IPS-NIHi11 (cell line): ENCODE measurements at places on chromosomes 7 and 10.

DNA sequence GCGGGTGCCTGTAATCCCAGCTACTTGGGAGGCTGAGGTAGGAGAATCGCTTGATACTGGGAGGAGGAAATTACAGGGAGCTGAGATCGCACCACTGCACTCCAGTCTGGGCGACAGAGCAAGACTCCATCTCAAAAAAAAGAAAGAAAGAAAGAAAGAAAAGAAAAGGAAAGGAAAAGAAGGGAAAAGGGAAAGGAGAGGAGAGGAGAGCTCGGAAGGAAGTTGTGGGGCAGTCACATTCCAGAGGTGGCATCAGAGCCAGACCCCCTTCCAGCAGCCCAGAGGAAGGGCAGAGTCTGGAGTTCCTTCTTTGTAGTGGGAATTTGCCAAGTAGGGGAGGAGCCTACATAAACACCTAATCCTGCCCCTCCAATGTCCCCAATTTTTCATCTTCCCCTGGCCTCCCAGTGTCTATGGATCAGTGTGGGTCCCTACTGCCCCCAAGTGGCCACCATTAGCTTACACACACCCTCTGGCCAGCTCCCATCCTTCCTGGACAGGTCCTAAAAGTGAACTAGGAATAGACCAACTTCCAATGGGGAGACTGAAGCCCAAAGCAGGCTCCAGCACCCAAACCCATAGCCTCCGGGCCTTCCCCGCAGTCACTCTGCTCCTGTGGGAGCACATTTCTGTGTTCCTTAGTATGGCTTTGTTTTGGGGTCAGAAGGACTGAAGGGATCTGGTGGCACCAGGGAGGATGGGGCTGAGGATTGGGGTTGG is 39.6 kb upstream of the HSPB1 start:
- DNase-seq = peak; percentile 57

DNA sequence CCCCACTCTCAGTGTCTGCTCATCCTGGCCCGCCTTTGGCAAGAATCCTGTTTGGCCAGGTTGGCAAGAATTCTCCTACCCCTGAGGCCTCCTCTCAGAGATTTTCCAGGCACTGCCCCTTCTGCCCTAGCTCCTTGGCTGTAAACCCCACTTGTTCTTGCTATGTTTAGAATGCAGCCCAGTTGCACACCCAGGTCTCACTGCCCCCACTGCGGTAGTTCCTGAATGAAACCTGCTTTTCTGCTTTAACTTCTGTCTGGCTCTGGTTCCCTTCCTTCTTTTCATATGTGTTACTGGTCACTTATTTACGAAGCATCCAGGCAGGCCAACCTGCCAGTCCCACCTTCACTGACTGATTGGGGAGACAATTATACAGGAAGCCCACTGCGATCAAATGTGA is 576.9 kb downstream of the GLRX3 start:
- no peak for DNase-seq

DNA sequence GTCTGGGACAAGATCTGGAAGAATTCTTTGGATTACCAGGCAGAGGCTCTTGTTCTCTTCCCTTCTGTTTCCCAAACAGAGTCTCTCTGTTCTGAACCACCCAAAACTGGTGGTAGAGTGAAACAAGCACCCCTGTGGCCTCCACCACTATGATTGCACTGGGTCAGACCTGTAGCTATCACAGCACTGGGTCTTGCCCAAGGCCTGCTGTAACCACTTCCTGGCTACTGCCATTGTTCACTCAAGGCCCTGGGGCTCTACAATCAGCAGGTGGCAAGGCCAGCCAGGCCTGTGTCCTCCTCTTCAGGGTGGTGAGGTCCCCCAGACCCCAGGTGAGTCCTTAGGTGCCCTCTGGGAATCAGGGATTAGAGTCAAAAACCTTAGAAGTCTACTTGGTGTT is 4.1 kb upstream of the LRRC17 start:
- DNase-seq = no peak

DNA sequence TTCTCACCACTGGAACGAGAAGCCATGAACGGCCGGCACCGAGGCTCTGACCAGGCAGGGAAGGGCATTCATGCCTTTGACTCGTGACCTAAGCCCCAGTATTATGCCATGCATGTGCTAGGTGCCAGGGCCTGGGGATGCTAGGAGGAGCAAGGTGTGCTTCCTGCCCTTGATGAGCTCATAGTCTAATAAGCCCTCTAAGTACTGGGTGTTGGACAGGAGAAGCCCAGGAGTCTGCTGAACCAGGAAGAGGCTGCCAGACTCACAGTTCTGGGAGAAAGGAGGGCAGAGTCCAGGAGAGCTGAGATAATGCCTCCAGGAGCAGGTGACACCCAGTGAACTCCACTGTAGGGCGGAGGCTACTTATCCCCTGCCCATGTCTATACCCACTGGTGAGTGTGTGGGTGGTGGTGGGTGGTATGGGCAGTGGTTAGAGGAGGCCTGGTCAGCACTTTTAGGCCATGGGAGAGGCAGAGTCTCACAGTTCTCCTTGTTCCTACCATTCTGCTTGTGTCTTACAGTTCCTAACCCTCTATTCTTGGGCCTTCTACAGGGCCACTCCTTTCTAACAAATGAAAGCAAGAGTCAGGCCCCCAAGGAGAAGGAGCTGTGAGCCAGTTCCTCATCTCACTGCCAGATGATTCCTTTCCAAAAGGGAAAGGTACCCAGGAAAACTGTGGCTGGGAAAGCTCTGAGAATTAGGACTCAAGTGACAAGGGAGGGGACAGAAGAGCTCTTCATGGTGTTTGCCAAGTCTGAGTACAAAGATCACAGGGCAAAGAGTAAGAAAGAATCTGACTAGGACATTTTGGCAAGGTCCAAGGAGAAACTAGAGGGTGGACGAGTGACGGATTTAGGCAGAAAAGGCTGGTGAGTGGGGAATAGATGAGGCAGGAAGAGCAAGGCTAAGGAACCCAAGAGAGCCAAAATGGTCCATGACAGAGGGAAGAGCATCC is 3.6 kb upstream of the MXI1 start:
- no peak for DNase-seq
